ENCODE measurements at places on chromosomes 2 and 18.

DNA sequence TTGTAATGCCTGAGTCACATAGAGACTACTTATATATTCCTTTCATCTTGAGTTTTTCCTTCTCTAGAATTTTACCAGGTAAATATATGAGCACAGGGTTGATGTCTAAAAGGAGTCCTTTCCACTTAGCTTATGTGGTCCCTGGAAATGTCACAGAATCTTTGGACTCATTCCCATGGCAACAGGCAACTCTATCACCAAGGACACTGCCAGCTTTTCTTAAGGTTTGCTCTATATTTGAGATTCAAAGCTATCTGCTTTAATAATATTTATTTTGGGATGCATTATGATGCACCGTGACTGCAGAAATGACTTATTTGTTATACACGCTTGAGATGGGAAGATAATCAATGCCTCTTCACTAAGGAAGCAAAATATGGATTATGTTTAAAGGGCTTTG lies 363.0 kb downstream of the PLCL1 start:
- DNase-seq: no peak

DNA sequence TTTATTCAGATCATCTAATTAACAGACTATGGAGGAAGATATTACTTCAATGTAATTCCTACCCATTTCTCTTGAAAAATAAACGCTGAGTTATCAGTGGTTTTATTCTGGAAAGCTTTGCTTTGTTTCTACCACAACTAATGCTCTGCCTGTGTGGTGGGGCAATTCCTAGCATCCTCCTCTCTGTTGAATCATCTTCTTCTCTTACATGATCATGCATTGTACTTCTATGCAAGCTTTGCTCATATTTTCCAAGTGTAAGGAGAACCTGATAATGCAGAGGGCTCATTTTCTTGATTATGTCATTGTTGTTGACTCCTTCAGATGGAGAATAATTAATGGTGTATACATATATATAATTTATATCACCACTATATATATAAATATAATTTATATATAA lies 46.7 kb downstream of the CCDC195 start:
- DNase-seq: no peak

- no peak for DNase-seq
Observed at GRCh38 chr2:239152916-239153305, 247.9 kb downstream of the HDAC4 start.

DNA sequence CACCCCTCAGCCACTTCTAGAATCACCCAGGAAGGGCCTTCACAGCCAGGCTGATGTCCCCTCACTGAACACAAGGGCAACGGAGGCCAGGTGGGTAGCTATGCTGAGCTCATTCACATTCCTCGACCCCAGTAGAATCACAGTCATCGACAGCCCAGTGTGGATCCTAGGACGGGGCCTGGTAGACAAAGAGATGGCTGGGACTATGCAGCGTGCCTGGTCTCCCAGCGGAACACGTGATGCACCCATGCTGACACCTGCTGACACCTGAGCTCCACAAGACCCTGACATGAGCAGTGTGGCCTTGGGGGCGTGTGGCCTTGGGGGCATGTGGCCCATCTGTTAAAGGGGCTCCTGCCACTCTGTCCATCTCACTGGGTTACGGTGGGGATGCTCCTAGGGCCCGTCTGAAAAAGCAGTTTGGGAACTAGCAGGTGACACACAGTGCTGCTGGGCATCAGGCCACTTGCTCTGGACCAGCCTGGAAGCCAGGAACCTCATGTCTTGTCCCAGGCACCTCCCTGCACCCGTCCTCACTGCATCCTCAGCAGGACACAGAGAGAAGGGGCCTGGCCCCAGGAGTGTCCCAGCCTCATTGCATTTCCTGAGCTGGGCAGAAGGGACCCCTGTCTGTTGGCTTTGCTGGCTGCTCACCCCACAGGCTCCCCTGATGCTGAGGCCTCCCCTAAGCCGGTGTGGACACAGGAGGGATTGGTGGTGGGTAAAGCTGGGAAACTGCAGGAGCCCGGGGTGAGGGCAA lies 9.7 kb downstream of the ECEL1 start:
- no peak for DNase-seq

GRCh38 chr2:200770847-200771246 lies 40.9 kb upstream of the BZW1 start:
- no peak for DNase-seq

- peak; percentile 36 for DNase-seq
Observed at GRCh38 chr2:70132244-70133126, 45.2 kb downstream of the PCBP1 start.

- DNase-seq: no peak
Observed at GRCh38 chr2:8488001-8488738, 193.7 kb upstream of the ID2 start.

- no peak for DNase-seq
Observed at GRCh38 chr18:51569561-51569960, 372.1 kb upstream of the MEX3C start.

GRCh38 chr2:211237586-211238275 lies 681.3 kb downstream of the CPS1 start:
- no peak for DNase-seq

GRCh38 chr2:179938026-179938425 lies 69.1 kb downstream of the CWC22 start:
- no peak for DNase-seq

- no peak for DNase-seq
Observed at GRCh38 chr2:48540237-48540935, 10.4 kb downstream of the STON1 start.

- no peak for DNase-seq
Observed at GRCh38 chr2:3588084-3588483, 6.8 kb upstream of the COLEC11 start.

- DNase-seq: no peak
Observed at GRCh38 chr2:221896505-221897151, 324.5 kb upstream of the EPHA4 start.

DNA sequence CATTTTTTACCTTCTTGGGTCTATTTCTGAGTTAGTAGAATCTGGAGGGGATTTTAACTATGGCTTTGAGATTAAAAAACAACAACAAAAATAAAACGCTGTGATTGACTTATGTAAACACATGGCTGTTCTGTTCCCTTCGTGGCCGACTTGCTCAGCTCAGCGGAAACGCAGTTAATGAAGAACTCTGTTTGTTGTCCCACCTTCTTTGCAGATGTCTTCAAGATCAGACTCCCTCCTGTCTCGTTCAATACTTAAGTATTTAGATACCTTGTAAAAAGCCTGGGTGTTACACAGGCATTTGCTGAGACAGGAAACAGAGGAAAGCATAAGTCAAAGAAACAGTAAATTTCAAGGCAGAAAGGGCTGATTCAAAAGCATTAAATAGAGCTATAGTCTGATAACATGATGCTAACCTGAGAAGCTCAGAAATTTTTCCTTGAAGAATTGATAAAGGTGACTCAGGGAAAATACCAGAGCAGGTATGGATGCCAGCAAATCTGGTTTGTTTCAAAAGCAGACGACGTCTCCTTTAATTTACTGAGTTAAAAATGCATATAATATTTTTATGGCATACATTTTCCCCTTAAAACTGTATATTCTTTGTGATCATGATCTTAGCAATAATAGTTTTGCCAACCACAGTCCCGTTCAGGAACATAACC lies 21.7 kb upstream of the POLI start:
- DNase-seq: no peak

- no peak for DNase-seq
Observed at GRCh38 chr18:49013961-49014604, 63.3 kb upstream of the SMAD7 start.

- no peak for DNase-seq
Observed at GRCh38 chr18:22254088-22254487, 84.7 kb downstream of the GATA6 start.

- DNase-seq: no peak
Observed at GRCh38 chr18:77093067-77093430, 39.5 kb downstream of the MBP start.

GRCh38 chr2:12709207-12709522 lies 7.6 kb upstream of the TRIB2 start:
- DNase-seq: no peak

- no peak for DNase-seq
Observed at GRCh38 chr2:56262241-56262640, 78.5 kb downstream of the CCDC85A start.

DNA sequence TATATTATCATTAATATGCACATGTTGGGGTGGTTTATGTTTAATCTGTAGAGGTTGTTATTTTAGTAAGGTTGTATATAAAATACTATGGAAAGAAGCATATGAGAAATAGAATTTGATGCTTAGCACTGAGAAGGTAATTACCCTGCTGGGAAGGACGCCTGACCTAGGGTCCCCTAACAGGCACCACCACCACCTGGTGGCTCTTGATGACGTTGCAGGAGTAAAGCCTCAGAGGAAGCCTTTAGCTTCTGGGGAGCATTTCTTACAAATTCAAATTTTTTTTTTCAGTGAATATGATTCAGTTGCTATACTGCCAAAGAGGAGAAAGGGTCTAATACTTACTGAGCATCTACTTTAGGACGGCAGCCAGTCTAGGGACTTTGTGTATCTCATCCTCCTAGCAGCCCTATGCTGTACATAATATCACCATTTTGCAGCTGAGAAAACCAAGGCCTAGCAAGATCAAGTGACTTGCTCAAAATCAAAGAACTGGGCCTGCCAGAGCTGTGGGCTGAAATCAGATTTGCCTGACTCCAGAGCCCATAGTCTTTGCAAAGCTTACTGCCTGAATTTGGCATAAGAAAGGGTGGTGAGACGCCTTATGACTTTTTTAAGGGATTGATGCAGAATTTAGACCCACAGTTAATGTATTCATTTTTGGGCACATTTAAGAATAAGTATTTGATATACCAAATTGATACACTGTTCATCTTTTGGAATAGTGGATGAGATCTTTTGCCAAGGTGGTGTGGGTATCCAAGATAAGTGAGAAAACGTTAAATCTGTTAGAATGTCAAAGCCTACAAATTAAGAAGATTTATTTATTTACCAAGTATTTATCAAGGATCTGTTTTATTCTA lies 78.8 kb upstream of the GAREM1 start:
- DNase-seq: no peak

DNA sequence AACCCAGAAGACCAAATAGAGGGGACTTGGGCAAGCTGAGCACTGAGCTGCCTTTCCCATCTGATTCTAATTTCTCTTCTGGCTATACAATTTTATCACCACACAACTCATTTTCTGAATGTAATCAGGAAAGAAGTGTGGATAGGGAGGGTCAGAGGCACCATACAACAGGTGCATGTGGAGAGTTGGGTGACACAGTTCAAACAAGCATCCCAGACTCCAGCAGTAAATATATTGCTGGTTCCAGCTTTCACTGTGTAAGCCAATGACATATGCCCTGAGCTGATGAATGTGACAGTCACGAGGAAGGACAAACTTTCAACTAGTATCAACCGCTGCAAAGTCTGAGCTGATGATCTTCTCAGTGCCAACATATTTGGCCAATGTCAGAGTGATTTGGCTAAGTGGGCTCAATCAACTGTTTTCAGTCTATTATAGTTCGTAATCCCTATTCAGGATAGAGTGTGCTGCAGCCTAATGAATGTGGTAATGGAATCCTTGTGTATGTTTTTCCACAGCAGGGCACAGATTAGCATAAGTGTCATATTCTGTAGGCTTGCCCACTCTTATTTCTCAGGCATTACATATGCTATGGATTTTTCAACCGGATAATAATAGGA lies 109.9 kb upstream of the MEIS1 start:
- no peak for DNase-seq

DNA sequence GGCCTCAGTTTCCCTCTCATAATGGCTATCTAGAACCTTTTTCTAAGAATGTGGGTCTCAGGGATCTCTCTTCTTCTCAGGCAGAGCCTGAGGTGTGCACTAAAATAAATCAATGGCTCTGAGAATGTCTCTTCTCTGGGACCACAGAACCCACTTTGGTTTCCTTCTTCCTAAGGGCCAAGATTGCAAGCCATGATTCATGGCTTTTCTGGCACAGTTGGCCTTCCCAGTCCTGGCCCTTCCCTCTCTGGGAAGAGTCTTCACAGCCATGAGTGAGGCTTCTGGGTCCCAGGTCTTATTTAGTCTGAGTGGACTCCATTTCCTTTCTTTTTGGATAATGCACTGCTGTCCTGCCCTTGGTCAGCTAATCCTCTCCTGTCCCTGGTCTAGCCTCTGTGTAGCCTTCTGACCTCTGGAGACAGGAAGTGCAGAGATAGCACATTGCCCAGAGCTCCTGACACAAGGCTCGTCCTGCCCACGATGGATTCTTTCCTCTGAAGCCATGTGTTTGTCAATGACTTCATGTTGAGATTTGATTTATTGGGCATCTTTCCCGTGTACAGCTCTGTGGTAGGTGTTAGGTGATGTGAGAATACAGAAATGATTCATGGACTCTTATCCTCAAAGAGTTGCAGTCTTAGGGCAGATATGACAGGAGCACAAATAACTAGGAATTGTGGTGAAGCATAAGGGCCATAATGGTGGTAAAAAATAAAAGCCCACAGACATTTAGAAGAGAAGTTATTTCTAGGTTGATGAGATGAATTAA lies 245.0 kb downstream of the CLIP4 start:
- DNase-seq: no peak

DNA sequence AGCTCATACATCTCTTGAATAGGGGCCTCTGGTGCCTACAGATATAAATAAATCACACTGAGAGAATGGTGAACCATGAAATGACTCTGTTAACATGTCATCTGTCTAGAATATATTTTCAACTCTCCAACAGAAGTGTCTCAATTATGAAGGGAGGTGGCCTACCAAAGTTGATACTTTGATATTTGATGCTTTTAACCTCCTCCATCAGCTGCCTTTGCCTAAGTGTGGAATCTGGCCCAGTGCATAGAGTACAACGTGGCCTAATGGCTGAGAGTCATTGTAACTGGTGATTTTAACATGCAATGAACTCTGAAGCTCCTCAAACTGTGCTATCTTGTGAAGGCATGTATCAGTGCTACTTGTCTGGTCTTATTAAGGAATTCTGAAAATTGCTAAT lies 93.4 kb downstream of the MYO3B start:
- DNase-seq: no peak

GRCh38 chr2:207683438-207683837 lies 28.0 kb upstream of the CCNYL1 start:
- DNase-seq: no peak

- no peak for DNase-seq
Observed at GRCh38 chr18:54551590-54551989, 39.5 kb upstream of the DYNAP start.
